NAMALWA (cell line): ENCODE measurements at places on chromosomes 4 and X.

DNA sequence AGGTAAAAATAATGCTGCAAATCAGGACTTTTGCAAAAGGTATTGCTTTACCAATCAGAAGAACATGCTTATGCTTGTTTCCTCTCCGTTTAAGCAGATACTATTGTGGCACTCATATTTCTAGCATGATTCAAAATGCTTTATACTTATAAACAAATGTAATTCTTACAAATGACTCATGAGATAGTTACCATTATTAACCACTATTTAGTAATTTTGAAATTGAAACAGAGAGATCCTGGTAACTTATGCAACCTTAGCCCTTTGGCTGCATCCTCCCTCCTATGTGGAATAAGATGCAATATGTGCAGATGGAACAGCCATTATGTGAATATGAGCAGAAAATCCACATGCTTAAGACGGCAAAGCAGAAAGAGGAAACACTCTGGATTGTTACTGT is 164.7 kb downstream of the PCDH18 start:
- no peak for DNase-seq

DNA sequence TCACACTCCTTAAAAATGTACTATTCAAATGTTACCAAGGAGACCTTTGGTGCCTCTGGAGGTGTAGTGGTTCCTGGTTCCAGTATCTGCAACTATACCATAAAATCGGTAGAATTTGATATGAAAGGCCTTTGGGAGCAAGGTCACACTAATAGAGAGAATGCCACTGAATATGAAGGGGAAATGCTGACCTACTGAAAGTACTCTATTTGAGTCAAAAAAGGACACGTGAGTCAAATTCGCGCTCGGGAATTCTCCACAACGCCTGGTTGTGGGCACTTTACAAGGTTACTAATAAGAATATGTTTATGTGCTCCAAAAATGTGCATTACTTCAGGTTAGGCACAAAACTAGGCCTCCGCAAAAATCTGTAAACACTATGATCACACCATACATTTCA is 39.5 kb upstream of the RELL1 start:
- DNase-seq: no peak

- no peak for DNase-seq
Measured at GRCh38 chr4:10154241-10154640, 37.6 kb upstream of the WDR1 start.

DNA sequence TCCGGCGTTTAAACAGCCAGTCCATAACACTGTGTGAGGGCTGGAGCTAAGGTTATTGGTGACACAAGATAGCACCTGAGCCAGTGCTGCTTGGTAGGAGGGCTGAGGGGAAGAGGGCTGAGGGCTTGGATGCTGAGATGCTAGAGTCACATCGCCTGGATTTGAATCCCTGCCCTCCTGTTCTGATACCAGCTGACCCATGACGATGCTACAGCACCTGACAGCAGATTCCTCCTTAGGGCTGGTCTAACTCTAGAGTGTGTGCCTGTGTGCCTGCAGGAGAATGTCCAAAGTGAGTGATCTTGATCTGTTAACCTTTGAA is 102.5 kb downstream of the PTTG2 start:
- DNase-seq: no peak

DNA sequence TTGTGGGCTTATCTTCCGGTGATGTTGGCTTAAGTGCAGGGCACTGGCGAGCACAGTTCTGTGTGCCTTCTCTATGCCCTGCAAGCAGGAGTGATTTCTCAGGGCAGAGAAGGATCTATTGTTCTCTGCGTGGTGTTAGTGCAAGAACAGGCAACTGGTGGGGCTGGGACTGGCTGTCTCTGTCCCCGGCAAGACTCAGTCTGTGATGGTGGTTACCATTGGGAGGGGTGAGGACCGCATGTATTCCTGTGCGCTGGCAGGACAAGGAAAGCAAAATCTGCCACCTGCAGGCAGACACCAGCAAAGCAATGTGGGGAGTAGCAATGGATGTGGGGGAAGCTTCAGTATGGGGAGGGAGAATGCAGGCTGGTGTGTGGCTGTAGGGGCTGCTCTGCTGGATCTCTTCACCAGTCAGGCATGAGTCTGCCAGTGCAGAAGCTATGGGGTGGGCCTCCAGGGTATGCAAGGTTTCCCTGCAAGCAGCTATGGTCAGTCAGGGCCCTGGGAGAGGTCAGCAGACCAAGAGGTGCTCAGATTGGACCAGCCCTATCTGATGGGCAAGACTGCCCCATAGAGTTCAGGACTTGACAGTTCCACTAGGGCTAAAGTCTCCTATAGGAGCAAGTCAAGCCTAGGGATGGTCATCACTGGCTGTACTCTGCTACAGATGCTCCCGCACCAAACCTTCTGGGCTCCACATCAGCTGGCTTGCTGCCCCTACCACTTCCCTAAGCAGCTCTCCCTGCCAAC is 16.8 kb downstream of the PF4 start:
- DNase-seq: peak; percentile 44

- DNase-seq: no peak
Measured at GRCh38 chr4:25361253-25361652, 15.8 kb upstream of the ANAPC4 start.

DNA sequence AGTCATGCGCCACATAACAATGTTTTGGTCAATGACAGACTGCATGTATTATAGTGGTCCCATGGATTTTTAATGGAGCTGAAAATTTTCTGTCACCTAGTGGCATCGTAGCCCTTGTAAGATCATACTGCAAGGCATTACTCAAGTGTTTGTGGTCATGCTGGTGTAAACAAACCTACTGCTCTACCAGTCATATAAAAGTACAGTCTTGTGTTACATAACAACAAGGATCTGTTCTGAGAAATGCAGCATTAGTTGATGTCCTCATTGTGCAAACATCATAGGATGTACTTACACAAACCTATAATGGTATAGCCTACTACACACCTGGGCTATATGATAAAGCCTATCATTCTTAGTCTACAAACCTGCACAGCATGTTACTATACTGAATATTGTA is 34.6 kb downstream of the COX18 start:
- DNase-seq: no peak

DNA sequence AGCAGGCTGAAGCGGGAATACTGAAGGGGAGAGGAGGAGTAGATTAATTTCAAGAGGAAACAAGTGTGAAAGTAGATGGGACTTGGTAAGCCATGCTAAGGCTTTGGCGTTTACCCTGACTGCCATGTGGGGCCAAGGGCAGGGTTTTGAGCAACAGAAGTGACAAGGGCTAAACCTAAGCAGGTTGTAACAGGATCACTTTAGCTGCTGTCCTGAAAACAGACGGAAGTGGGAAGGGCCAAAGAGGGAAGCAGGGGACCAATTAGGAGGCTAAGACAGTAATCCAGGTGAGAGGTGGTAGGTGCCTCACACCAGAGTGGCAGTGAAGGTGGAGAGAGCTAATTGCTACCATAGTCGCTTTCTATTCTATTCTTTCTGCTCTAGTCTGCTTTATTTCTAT is 166.5 kb downstream of the PJA1 start:
- DNase-seq: no peak

DNA sequence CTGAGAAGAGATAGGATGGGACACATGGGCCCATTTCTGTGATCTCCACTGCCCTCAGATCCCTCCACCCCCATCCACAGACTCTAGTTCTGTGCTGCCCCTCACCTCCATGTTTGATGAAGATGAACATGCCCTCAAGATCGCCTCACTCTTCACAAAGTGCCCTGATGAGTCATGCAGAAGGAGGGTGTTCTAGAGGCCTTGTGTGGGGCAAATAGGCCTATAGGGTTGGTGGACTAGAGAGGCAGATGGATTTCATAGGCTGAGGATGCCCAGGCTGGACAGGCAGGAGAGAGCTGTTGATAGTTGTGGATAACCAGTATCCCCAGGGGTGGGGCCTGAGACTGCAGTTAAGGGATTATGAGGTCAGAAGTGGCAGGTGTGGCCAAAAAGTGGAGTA is at the start of gene CXorf65:
CXorf65 (minus strand) TSS at position 314 of the 400 bp plus-strand sequence; CDS start at position 130, 184 bp downstream.
- DNase-seq: no peak

- peak; percentile 60 for DNase-seq
Measured at GRCh38 chr4:174714393-174715211, 114.4 kb downstream of the GLRA3 start.

- no peak for DNase-seq
Measured at GRCh38 chrX:1221296-1221845, 8.9 kb upstream of the CRLF2 start.

DNA sequence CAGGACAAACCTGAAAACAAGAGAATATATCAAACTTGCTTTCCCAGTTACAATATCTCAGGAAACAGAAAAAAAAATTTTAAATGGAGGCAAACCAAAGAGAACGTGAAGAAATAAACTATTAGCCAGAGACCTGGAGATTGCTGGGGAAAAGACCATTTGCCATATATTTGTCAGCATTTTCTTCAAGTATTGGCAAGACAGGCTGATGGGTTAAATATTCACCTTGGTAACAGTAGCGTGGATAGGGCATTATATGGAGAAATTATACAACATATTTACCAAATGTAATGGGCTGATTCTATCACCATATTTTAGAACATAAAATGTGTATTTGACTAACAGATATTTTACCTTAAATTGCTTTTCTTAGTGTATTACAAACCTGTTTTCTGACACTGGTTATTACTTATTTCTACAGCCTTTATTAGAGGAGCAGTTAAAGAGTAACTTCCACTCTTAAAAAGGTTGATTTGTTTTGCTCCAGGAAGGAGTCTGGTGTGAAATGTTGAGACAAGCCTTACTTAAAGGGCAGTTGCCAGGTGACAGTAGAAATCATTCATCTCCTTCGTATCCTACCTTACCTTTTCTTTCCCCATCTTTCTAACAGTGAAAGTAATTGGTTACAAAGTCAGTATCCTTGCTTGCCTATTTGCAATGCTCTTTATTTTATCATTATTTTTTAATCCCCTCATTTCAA is 575.5 kb downstream of the GBA3 start:
- no peak for DNase-seq

- DNase-seq: peak; percentile 86
Measured at GRCh38 chrX:11792461-11793421, 34.7 kb downstream of the MSL3 start.

DNA sequence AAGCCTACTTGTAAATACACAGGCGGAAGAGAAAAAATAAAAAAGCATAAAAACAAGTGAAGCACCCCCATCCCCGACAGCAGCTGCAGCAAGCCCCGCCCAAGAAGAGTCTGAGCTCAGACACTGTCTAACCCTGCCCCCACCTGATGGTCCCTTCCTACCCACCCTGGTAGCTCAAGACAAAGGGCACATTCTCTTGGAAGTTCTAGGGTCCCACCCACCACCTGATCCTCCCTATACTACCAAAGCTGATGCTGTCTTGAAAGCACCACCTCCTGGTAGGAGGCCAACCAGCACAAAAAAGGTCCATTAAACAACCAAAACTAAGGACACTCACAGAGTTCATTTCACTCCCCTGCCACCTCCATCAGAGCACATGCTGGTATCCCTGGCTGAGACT is 308.2 kb downstream of the KLHL13 start:
- no peak for DNase-seq

GRCh38 chr4:174365018-174365587 is 81.4 kb downstream of the CEP44 start:
- DNase-seq: peak; percentile 63

GRCh38 chr4:99934891-99935290 is 11.5 kb downstream of the DNAJB14 start:
- no peak for DNase-seq

DNA sequence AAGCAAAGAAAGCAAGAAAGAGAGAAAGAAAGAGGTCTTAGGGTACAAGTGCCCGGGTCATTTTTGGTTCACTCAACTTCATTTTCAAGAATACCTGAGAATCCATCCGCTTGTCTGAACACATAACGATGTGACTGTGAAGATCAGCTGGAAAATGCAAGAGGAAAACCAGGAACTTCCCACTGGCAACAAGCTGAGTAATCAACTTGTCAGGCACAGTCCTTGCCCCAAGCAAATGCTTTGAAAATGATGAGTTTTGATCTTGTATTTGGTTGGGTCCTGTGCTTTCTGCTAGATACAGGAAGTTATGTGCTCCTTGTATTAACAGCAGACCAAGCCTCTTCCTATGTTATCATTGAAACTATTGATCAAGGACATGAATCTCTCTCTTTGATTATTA is 239.1 kb downstream of the ASMT start:
- no peak for DNase-seq
